Substantia nigra (tissue), 51 donors: ENCODE measurements at places on chromosomes 12 and 14.

GRCh38 chr12:58923781-58924180 lies 3.5 kb upstream of the LRIG3 start:
- DNase-seq = no peak

GRCh38 chr12:18135509-18135908 lies 45.5 kb upstream of the RERGL start:
- no peak for DNase-seq

DNA sequence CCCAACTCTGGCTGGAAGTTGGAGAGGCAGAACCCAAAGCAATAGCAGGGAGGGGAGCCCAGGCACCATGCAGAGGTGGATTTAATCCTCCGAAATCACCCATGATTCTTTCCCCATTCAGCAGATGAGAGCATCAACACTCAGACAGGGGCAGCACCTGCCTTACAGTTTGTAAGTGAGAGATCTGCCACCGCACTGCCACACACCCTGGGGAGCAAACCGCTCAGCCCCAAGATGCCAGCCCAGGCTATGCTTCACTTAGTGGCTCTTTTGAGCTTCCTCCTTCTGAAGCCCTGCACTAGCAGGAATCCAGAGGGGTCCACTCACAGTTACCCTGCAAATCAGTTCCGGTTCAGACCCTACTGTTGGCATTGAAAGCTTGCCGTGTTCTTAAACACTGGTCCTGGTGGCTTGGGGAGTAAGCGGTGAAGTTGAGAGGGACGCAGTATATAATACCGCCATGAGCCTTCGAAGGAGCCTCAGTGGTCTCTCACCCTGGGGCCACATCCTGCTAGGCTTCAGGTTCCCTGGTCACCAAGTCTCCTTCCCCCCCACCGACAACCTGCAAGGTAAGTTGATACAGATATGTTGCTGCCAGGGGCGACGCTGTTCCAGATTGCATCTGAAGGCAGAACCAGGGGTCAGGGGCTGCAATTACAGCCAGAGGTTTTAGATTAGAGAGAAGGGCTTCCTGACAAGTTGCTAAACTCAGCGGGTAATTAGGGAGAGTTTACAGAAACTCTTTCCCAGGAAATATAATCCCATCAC lies 72.0 kb upstream of the CCND2 start:
- DNase-seq = no peak

DNA sequence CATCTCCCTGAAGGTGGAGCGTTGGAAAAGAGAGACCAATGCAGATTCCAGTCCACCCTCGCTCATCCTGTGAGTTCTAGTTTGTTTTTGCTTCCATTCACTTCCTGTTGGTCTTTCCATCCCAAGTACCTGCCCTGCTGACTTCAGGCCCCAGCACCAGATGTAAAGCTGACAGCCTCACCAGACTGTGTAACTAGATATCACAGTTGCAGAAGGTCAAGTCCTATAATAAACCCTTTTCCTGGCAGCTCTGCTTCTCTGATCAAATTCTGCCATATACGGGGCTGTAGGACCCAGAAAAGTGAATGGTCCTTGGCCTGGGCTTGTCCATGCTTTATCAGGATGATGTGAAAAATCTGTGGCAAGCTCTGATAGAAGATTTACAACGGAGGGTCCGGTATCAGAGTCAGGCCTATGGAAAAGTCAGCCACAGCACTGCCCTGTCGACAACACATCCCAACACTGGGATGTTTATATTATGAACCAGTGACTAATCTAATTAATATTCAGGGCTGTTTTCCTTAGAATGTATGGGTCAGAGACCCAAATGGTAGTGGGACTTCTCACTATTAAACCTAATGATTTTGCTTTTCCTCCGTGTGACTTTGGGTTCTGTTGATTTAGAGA lies 42.1 kb downstream of the CCDC175 start:
- no peak for DNase-seq

- DNase-seq = no peak
Measured at GRCh38 chr12:64446295-64446694, 5.6 kb upstream of the TBK1 start.

DNA sequence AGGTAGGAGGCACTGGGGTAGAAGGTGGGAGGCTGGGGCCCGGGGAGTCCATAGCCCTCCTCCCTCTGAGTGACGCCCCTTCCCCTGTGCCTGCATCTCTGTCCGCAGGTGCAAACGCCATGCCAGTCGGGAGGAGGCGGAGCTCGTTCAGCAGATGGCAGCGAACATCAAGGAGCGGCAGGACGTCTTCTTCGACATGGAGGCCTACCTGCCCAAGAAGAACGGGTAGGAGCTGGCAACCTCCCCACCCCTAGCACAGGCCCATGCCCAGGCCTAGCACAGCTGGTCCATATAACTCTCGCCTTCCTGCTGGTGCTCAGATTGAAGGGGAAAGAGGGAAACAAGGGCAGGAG lies 35.6 kb downstream of the TMEM120B start:
- no peak for DNase-seq

GRCh38 chr12:49990273-49990672 lies 17.5 kb downstream of the AQP6 start:
- DNase-seq = no peak
